ENCODE measurements at places on chromosomes 16 and 17.

GRCh38 chr17:21467739-21468490, 91.8 kb downstream of the KCNJ12 start:
- no peak for DNase-seq

GRCh38 chr17:74605361-74605760, 13.3 kb upstream of the CD300LD start:
- no peak for DNase-seq

- no peak for DNase-seq
These were observed 271.4 kb downstream of the MAF start for GRCh38 chr16:79329166-79329521.

DNA sequence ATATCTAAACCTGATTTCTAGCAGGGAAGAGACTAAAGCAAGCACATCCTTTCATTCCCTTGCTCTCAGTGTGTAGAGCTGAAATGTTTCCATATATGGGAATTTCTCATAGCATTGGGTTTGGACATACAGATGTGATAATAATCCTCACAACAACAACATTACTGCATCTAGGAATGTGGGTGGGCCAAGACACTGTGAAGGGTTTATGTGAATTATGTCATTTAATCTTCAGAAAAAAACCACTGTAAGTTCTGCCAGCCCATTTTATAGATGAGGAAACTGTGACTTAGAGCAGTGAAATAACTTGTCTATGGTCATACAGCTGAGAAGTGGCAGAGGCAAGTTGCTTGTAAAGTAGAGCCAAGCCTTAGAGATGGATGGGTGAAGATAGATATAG, 5.2 kb downstream of the OMG start:
- DNase-seq: no peak

- no peak for DNase-seq
These were observed 19.4 kb upstream of the UBE2I start for GRCh38 chr16:1290063-1290501.

DNA sequence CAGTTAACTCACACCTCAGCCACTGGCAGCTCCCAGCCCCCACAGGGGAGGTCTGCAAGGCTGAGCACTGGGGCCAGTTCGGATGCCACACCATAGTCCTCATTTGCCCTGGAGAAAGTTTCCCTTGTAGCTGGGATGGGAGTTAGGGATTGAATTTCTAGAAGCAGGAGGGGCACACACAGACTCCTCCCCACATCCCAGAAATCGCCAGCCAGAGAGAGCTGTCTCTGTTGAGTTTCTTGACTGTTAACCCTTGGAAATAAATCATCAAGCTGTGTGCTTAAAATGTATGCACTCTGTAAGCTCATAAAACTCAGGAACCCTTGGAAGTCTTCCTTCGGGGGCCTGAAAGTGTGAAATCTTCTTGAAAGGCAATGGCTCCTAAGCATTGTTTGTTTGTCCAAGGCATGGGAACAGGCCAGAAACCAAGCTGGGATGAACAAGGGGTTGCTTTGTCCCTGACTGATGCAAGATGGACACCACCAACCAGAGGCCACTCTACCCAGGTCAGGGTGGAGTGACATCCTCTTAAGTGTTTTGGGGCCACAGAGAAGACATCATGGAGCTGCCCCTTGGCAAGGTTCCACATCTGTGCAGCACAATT, 394 bp upstream of the PRM3 start:
- DNase-seq: no peak

DNA sequence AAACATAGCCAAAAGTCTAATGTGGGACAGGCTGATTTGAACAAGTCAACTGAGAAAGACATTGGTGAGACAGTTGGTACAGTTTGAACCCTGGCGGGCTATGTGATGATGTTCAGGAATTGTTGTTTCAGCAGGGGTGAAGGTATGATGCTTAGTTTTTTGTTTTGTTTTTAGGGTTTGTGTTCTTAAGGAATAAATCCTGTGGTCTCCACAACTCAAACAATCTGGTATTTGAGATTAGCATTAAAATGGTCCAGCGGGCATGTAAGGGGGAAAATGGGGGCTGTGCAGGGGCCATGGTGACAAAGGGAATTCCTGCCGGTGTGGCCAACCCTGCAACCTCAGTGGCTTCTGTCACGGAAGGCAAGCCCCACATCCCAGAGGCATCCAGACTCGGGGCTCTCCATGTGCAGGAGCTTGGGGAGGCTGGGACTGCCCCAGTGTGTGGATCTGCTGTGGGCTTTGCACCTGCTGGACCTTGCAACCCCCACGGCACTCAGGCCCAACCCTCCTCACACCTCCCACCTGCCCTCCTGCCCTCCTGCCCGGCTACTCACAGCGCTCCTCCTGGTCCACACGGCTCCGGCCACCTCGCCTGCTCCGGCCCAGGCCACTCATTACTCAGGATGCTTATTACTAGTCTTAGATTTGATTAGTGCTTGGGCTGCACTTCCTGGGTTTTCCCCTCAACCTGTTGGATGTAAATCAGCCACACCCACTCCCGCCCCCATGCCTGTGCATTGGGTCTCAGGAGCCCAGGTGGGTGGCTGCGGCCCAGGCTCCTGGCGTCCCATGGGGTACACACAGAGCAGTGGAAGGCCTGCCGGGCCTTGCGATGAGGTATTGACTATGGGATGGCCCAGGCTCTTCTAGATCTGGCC, at the start of gene TNFRSF13B:
TNFRSF13B (minus strand) TSS at position 661 of the 881 bp plus-strand sequence; CDS start at position 618, 43 bp downstream.
- no peak for DNase-seq

- no peak for DNase-seq
These were observed 67.3 kb downstream of the ANKRD11 start for GRCh38 chr16:89422905-89423630.

GRCh38 chr17:5527601-5528250, 41.4 kb downstream of the MIS12 start:
- DNase-seq: no peak

Data from stimulated activated CD4-positive, alpha-beta T cell treated with anti-CD3 and anti-CD28 coated beads, TNF-alpha, amount 100 ng/mL, for 1 hour (primary cell).